ENCODE measurements at places on chromosomes 4 and X.

- peak overlapping the region; percentile 12 for H3K27ac ChIP-seq
- no peak overlapping the region for H3K4me3 ChIP-seq
- H3K36me3 ChIP-seq = peaks cover 16% of the 10 kb centered on the region
These were observed 2.8 kb downstream of the RTL5 start for GRCh38 chrX:72128881-72129280.

DNA sequence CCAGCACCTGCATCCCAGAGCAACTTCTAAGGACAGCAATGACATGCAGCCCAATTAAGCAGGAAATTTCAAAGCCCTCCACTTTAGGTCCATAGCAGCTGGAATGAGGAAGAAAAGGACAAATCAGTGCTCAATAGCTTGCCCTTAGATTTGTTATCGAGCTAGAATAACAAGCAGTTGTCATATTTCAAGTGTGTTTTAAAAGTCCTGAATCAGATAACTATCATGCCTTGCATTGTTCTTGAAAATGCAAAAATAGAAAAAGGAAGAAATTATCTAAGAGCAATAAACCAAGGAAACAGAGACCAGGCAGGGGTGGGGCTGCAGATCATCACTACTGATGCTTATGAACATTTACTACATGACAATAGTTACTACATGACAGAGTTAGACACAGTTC is 43.9 kb upstream of the KLF3 start:
- H3K36me3 ChIP-seq = no peaks in the 10 kb centered on the region
- H3K4me3 ChIP-seq = no peak overlapping the region
- H3K27me3 ChIP-seq = no peaks in the 10 kb centered on the region
- no peaks in the 10 kb centered on the region for H3K4me1 ChIP-seq
- DNase-seq = no peak

GRCh38 chrX:31355206-31355955 is 283.5 kb upstream of the FTHL17 start:
- peaks cover 3% of the 10 kb centered on the region for H3K4me1 ChIP-seq
- H3K27me3 ChIP-seq = no peaks in the 10 kb centered on the region
- no peak for DNase-seq
- no peak overlapping the region for H3K27ac ChIP-seq

DNA sequence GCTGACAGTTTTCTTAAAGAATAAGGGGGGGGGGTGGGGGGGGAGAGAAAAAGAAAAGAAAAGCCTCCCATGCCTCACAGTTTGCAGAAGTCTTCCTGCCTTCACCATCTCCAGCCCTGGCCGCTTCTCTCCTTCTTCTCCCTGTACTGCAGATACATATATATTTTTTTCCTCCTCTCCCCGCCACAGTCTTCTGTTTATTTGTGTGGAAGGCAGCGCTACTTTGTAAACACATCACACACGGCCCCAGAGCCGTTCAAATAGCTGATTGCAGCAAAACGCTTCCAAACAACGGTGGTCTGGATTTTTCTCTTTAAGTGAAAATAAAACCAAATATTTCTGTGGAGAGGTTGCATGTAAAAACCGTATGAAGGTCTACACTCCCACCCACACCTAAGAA is 732 bp downstream of the NLGN4X start:
- peak overlapping the region; percentile 77 for H3K27ac ChIP-seq
- H3K27me3 ChIP-seq = peaks cover 10% of the 10 kb centered on the region
- H3K4me3 ChIP-seq = peak overlapping the region; percentile 86
- DNase-seq = no peak
- peaks cover 18% of the 10 kb centered on the region for H3K4me1 ChIP-seq

DNA sequence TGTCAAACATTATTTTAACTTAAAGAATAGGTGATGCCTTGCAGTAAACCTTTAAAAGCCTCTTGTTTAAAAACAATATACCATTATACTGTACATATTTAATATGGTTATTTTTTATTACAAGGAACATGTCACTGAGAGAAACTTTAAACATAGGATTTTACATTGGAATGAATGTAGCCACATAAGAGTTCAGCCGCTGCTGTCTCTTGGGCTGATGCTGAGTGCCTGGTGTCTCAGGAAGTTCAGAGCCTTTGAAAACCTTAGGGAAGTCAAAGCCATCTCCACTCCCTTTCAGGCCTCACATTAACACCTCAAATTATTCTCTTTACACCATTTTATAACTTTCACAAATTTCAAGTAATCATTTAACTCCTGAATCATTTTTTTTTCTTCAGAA is 93.5 kb upstream of the DKK2 start:
- H3K4me1 ChIP-seq = no peaks in the 10 kb centered on the region
- H3K27me3 ChIP-seq = no peaks in the 10 kb centered on the region
- no peaks in the 10 kb centered on the region for H3K36me3 ChIP-seq

DNA sequence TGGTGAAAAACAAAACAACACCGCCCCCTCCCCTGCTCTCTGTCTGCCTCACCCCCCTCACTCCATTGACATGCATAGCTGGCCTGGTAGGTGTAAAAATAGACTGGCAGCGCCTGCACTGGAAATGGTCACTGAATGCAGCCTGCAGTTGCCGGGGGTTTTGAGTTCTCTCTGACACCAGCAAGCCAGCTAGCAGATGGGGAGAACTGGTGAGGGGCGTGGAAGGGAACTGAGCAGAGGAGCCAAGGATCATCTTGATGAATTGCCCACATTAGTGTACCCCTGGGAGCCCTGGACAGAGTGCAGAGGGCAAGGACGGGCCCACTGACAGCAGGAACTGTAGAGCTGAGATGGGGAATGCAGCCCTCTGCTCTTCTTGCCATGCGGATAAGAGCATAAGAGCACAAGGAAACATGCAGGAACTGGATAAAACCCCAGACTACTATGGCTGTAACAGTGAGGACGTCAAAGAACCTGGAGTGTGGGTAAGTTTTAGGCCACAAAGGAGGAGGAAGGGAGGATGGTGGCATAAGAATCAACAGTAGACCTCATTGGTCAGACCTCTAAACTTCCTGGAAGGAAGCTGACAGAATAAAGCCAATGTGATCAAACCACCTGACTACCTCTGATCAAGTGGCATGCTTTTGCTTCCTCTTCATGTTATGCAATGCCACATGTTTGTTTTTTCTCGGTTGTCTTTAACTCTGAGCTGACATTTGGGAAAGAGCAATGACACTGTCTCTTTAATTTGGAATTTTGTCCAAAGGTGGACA is 96.3 kb downstream of the ANK2 start:
- H3K36me3 ChIP-seq = no peaks in the 10 kb centered on the region
- H3K27me3 ChIP-seq = peaks cover 15% of the 10 kb centered on the region
- peak; percentile 85 for DNase-seq
- peaks cover 64% of the 10 kb centered on the region for H3K4me1 ChIP-seq

DNA sequence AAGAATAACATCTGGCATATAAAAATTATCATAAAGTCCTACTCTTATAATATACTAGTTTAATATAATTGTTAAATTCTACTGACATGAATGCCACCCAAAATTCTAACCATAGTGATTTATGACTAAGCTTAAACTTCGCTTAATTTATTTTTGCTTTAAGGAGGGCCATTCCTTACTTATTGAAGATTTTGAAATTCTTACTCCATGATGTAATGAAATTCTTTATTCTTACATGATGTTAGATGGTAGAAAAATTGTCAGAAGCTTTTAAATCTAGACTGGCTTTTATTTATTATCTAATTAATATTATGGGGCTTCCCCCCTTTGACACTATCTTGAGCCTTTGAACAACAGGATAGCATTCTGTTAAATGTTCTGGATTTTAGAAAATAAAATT is 19.5 kb upstream of the SUPT20HL2 start:
- no peaks in the 10 kb centered on the region for H3K27me3 ChIP-seq
- no peak overlapping the region for H3K27ac ChIP-seq
- DNase-seq = no peak
- no peak overlapping the region for H3K4me3 ChIP-seq

DNA sequence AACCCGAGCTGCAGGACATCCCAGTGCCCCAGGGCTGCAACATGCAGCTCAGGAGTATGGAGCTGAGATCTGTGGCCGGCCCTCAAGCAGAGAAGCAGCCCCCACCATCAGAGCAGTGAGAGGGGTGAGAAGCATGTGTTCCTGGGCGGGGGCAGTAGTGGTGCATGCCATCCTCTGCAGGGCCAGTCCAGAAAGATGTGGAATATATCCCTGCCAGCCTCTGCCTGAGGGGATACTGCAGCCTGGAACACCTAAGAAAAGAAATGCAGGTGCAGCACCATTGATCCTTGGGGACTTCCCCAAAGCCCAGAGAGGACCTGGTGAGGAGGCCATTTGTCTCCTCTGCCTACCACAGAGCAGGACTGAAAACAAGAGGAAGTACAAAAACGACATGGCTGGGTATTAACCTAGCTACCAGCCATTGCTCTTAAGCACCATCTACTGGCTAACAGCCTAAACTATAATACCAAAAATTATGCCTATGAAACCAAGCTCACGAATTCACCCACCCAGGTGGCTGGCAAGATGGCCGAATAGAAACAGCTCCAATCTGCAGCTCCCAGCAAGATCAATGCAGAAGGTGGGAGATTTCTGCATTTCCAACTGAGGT is 158.8 kb downstream of the ADGRA3 start:
- H3K4me1 ChIP-seq = peaks cover 2% of the 10 kb centered on the region
- no peaks in the 10 kb centered on the region for H3K36me3 ChIP-seq
- no peak overlapping the region for H3K4me3 ChIP-seq
- peaks cover 2% of the 10 kb centered on the region for H3K27me3 ChIP-seq

DNA sequence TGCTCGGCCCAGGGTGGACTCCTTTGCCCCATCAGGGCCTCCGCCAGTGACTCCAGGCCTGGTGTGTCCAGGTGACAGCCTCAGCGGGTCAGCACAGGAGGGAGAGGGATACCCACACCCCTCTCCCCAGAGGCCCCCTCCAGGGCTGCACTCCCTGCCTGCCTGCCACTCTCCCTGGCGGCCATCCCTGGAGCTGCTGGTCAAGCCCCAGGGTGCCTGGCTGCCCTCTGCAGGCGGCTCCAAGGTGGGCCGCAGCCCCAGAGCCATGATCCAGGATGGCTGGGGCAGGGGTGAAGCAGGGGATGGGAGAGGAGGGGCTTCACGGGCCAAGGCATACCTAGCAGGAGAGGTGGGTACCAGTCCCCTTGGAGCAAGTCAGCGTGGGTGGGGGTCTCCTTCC is 3.8 kb downstream of the FGFRL1 start:
- no peak for DNase-seq
- no peak overlapping the region for H3K4me3 ChIP-seq
- no peak overlapping the region for H3K27ac ChIP-seq
- H3K27me3 ChIP-seq = peaks cover 5% of the 10 kb centered on the region

GRCh38 chrX:37958525-37959211 is 47.7 kb upstream of the SYTL5 start:
- peaks cover 3% of the 10 kb centered on the region for H3K27me3 ChIP-seq
- no peak overlapping the region for H3K4me3 ChIP-seq
- H3K4me1 ChIP-seq = no peaks in the 10 kb centered on the region
- DNase-seq = no peak
- H3K36me3 ChIP-seq = no peaks in the 10 kb centered on the region

DNA sequence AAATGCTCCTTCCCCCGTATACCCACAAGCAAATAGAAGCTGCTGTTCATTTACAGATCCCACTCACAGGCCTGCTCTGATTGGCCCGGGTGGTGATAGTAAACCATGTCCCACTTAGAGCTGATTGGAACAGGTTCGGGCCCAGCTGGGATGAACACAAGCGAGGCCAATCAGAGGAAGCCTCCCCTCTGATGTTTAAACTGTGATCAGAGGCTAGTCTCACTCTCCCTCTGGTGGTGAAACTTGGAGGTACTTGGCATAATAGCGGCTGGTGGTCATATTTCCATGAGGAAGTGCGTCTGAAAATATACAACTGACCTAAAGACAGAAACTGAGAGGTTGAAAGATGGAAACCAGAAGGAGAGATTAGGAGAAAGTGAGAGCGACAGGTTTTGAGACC is 51.5 kb upstream of the TRPC3 start:
- H3K4me1 ChIP-seq = no peaks in the 10 kb centered on the region
- H3K36me3 ChIP-seq = no peaks in the 10 kb centered on the region
- H3K4me3 ChIP-seq = no peak overlapping the region
- peak; percentile 17 for DNase-seq
- H3K27me3 ChIP-seq = peaks cover 5% of the 10 kb centered on the region

GRCh38 chr4:123976285-123976684 is 579.7 kb downstream of the SPRY1 start:
- H3K27ac ChIP-seq = peak overlapping the region; percentile 92
- peak overlapping the region; percentile 23 for H3K4me3 ChIP-seq
- peak; percentile 50 for DNase-seq
- peaks cover 10% of the 10 kb centered on the region for H3K36me3 ChIP-seq
- peaks cover 23% of the 10 kb centered on the region for H3K4me1 ChIP-seq
- H3K27me3 ChIP-seq = peaks cover 2% of the 10 kb centered on the region

- no peaks in the 10 kb centered on the region for H3K4me1 ChIP-seq
- no peak overlapping the region for H3K4me3 ChIP-seq
- no peak for DNase-seq
- H3K27me3 ChIP-seq = no peaks in the 10 kb centered on the region
These were observed 110.8 kb upstream of the FAM9B start for GRCh38 chrX:9144701-9145241.

DNA sequence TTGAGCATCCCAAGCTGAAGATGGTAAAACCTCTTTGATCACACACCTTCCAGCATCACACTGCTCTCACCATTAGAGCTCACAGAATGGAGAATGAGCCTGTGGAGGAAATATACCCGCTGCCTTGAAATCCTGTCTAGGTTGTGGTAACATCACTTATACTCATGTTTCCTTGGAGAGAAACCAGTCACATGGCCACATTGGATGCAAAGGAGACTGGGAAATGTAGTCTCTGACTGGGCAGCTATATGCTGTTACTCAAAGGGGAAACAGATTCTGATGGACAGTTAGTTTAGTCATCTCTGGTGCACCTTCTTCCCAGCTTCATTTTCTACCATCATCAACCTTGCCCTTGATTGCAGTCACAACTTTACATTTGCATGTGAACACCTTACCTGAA is 286.3 kb downstream of the ANKRD50 start:
- peaks cover 8% of the 10 kb centered on the region for H3K4me1 ChIP-seq
- H3K27ac ChIP-seq = no peak overlapping the region
- H3K4me3 ChIP-seq = no peak overlapping the region
- no peaks in the 10 kb centered on the region for H3K36me3 ChIP-seq
- DNase-seq = no peak
- H3K27me3 ChIP-seq = no peaks in the 10 kb centered on the region

GRCh38 chrX:32847921-32848320 is 363.4 kb downstream of the DMD start:
- H3K27ac ChIP-seq = no peak overlapping the region
- H3K4me3 ChIP-seq = no peak overlapping the region
- H3K4me1 ChIP-seq = no peaks in the 10 kb centered on the region
- H3K36me3 ChIP-seq = no peaks in the 10 kb centered on the region
- no peak for DNase-seq

- DNase-seq = no peak
- no peak overlapping the region for H3K4me3 ChIP-seq
- no peaks in the 10 kb centered on the region for H3K36me3 ChIP-seq
- peaks cover 3% of the 10 kb centered on the region for H3K27me3 ChIP-seq
- no peak overlapping the region for H3K27ac ChIP-seq
- peaks cover 6% of the 10 kb centered on the region for H3K4me1 ChIP-seq
These were observed 98.2 kb upstream of the PGRMC2 start for GRCh38 chr4:128385683-128386304.

GRCh38 chrX:133402042-133402453 is 13.2 kb downstream of the GPC4 start:
- peaks cover 4% of the 10 kb centered on the region for H3K27me3 ChIP-seq
- DNase-seq = no peak
- no peak overlapping the region for H3K4me3 ChIP-seq

Data from glutamatergic neuron (in vitro differentiated cells).